Dermis microvascular lymphatic vessel endothelial cell (primary cell): ENCODE measurements at places on chromosomes 16 and 17. TPM values are rescaled to one million over a fixed set of nuclear protein-coding genes. Genes with fewer than 3 reads are reported as not detected.

GRCh38 chr16:67248401-67249177, at the start of gene SLC9A5:
Gene SLC9A5 (plus strand): TSS chr16:67248979. CDS start chr16:67249015, 36 bp downstream.
- no peak for DNase-seq

DNA sequence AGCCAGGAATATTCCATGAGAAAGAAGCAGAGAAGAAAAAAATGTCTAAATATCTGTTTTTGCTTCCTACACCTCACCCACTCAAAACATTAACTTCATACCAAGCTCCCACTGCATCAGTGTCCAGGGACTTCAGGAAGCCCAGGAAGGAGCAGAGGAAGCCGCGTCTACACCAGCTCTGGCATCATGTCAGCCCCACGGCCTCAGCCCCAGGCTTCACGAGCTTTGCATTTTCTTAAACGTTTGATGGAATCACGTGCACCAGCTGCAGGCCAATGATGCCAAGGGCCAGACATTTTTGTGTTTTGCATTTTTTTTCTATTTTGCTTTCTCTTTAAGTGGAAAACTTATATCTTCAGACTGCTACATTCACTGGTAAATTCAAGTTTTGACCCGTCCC, 48.6 kb downstream of the CDRT4 start:
- no peak for DNase-seq

HOXB1 gene
- not detected in 2 replicates for total RNA-seq

GRCh38 chr17:68981288-68981687, 26.1 kb upstream of the ABCA8 start:
- peak; percentile 86 for DNase-seq

ZC3H7A gene
- 35.7 and 56.5 TPM in 2 replicates for total RNA-seq

DNA sequence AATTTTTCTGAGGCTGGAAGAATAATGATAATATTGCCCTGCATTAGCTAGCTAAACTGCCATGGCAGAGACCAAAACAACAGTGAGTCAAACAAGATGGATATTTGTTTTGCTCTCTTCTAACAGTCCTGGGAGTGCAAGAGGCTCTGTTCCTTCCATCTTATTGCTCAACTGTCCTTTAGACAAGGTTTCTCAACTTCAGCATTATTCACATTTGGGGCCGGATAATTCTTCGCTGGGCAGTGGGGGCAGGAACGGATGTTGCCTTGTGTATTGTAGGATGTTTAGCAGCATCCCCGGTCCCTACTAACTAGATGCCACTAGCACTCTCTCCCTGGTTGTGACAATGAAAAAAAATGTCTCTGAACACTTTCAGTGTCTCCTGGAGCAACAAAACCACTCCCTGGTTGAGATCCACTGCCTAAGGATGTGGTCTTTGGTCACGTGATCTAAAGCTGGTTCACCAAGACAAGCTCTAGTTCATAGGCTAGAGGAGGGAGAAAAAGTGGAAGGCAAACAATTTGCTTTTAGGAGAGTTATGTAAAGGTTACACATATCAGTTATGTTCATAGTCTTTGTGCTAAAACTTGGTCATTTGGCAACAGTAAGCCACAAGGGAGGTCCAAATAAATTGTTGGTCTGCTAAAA, 144.4 kb downstream of the PCTP start:
- DNase-seq = no peak

SERPINF2 gene
- total RNA-seq = under 0.01 TPM in 1 of 2 replicates, not detected in the other

CHST6 gene
- 0.64 and 1.0 TPM in 2 replicates for total RNA-seq

DNA sequence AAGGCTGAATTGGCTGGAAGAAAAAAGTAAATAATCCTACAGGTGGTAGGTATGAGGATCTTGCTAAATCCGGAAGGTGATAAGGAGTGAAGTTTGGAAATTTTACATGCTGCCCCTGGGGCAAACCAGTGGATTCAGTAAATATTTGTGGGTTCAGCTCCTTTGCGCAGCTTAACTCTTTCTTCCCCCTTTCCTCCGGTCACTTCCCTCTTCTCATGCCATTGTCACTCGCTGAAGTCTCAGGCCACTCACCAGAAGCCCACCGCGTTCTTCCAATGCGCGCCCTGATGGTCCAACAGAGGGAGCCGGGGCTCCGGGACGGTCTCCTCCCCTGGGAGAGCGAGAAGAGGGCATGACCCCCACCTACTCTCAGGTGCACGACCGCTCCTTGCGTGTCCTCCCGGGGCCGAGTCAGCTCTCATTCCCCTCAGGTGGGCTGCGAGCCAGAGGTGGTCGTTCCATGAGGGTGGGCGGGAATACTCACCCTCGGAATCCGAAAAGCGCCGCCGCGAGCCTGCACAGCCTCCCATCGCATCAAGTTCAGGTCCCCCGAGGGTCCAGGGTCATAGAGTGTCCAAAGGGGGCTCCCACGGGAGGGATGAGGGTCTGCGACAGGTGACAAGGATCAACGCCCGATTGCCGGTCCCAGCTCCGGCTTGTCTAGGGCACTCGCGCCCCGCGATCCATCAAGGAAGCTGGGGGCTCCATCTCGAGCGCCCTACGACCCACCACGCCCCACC, 474 bp downstream of the CLN3 start:
- DNase-seq = peak; percentile 34

GRCh38 chr16:21244518-21245215, 11.2 kb downstream of the ANKS4B start:
- no peak for DNase-seq

TMC7 gene
- 2.2 and 3.7 TPM in 2 replicates for total RNA-seq

DNA sequence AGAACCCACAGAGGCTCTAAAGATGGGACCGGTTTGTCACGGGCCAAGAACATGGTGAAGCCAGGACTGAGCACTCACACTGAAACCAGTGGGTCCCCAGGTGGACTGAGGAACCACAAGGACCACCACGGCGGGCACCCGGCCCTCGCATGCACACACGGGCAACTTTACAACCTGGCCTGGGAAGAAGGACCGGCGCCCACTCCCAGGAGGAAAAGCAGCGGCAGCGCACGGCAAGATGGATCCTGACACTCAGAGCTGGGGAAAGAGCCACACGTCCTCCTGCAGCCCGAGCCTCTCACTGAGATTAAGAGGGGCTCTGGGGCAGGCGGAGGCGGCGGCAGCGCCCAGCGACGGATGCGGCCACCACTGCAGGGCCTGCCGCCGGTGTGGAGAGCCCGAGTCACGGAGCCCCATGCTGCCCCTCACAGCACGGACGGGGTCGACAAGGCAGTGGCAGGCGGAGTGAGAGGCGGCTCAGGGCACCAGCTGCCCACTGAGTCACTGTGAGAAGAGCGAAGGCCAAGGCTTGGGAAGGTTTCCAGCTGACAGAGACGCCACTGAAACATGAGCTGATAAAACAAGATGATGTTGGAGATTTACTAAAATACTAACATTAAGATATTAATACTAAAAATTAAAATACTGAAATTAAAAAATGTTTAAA, 118.3 kb downstream of the ANKRD11 start:
- DNase-seq = no peak

- DNase-seq = no peak
These were observed 2.6 kb downstream of the SHBG start for GRCh38 chr17:7632492-7632894.

DNA sequence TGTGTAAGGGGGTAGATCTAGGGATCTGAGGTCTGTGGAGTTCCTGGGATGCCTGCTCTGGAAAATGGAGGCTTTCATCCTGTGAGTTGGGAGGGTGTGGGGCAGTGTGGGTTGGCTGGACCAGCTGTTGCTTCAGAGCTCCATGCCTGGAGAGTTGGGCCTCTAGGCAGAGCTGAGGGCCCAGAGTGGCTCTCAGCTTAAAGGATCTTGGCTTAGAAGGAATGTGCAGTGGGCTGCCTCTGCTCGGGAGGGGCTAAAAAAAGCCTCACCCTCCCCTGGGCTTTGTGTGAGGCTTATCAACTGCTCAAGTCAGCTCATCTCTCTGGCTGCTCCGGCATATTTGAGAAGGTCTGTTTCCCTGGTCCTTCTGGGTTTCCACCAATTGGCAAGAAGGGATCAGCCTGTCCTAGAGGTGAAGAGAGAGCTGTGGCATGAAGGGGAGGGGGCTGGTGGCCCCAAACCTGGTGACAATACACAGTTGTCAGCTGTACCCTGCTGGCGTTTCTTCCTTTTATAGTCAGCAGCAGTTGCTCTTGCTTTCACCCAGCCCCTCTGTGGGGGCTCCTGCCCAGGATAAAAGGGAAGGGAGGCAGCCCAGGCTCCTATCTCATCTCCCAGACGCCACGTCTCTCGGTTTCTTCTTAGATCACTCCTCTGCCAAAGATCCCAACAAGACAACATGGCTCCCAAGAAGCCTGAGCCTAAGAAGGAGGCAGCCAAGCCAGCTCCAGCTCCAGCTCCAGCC, at the start of gene MYL4:
Gene MYL4, plus strand, starts transcription at position 605 of the 745 bp plus-strand sequence. Its CDS starts 75 bp downstream, at position 680.
- no peak for DNase-seq
